NCI-H226 (cell line): ENCODE measurements at places on chromosomes 6 and 20.
A peak's percentile ranks its signal among the peaks of the same experiment; 100 is the strongest.

DNA sequence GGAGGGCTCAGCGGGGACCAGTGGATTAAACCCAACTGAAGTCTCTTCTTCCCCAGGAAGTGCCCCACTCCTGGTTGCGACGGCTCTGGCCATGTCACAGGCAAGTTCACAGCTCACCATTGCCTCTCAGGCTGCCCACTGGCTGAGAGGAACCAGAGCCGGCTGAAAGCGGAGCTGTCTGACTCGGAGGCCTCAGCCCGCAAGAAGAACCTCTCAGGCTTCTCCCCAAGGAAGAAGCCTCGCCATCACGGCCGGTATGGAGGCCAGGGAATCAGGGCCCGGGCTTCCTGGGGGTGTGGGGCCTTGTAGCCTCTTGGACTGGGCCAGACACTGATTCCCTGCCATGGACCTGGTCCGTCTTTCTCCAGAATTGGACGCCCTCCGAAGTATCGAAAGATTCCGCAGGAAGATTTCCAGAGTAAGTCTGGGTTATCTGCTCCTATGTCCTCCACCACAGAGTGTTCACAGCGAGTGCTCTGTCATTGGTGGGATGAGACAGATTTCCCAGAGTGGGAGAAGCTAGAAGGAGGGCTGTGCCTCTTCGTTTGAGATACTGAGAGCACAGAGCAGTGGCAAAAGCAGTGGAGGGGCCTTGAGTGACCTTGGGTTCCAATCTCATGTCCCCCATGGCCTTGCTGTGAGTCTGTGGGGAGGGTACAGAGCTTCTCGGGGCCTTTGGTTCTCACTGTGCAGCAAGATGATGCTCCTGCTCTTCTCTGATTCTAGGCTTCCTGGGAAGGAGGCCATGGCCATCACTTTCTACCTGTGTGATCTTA lies 22.6 kb upstream of the SGK2 start:
- no peak for DNase-seq

DNA sequence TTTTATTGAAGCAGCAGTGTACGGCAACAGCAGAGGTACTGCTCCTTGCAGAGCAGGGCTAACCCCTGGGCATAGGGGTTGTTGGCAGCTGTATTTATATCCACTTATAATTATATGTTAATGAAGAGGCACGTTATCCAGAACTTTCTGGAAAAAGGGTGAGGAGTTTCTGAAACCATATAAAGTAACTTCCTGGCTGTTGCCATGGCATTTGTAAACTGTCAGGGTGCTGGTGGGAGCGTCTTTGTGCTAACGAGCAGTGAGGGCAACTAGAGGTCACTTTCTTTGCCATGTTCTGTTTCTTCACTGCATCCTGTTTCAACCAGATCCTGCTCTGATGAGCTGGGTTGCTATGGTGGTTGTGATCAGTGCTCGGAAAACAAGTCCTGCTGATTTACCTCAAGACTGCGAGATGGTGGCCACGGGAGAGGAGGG lies 11.1 kb upstream of the ARFGEF2 start:
- no peak for DNase-seq

GRCh38 chr6:170063431-170063830 lies 227.4 kb downstream of the DLL1 start:
- DNase-seq = no peak

- peak; percentile 32 for DNase-seq
These were observed 399.9 kb upstream of the MARCKS start for GRCh38 chr6:113457198-113457597.

DNA sequence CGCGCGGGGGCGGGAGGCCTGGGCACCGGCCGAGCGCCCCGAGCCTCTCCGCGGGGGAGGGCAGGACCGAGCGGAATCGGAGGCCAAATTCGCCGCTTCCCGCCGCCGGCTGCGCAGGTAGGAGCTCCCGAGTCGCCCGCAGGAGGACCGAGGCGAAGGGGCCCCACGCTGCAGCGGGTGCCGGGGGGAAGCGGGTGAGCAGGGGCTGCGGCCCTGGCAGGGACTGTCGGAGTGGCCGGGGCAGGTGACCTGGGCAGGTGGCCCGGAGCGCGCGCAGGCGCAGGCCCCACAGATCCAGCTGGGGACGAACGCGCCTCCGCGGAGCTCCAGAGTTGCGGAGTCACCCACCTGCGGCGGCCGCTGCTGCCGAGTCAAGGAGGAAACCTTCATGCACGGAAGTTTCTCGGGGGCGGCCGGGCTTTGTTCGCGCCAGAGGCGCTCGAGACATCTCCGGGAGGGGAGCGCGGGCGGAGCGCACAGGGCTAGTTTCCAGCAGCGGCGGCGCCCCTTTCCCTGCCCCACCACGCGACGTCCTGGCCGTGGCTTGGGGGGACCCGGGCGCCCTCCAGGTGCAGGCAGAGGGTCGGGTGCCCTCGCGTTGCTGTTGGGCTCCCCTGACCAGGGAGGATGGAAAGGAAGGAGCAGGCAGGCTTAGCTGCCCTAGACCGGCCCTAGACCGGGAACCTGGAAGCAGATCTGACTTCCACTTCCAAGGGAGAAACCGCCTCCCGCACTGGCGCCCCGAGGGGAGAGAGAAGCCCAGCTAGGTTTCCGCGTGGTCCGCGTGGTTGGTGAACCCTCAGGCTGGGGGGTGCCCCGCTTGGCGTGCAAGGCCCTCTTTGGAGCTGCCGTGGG lies 590 bp downstream of the SLCO4A1 start:
- no peak for DNase-seq
